H9 (cell line): ENCODE measurements at places on chromosomes 5 and 9. TPM values are rescaled to one million over a fixed set of nuclear protein-coding genes. Genes with fewer than 3 reads are reported as not detected.

- no peak overlapping the region for H3K4me3 ChIP-seq
- peaks cover 55% of the 10 kb centered on the region for H3K36me3 ChIP-seq
- H3K27ac ChIP-seq: no peak overlapping the region
- no peaks in the 10 kb centered on the region for H3K4me1 ChIP-seq
- peak; percentile 59 for DNase-seq
- H3K27me3 ChIP-seq: no peaks in the 10 kb centered on the region
Measured at GRCh38 chr9:133103183-133103986, 17.7 kb downstream of the RALGDS start.

ARID3C gene
- not detected in 2 replicates for total RNA-seq

SLC34A3 gene
- not detected in 2 replicates for total RNA-seq

GRCh38 chr5:179599566-179599965 is 23.9 kb downstream of the HNRNPH1 start:
- no peaks in the 10 kb centered on the region for H3K27me3 ChIP-seq
- no peak for DNase-seq
- H3K36me3 ChIP-seq: peaks cover 42% of the 10 kb centered on the region

- DNase-seq: peak; percentile 66
- H3K27me3 ChIP-seq: no peaks in the 10 kb centered on the region
- H3K4me3 ChIP-seq: no peak overlapping the region; the same call in 1 of the 2 replicates
- no peak overlapping the region for H3K27ac ChIP-seq
- H3K36me3 ChIP-seq: peaks cover 4% of the 10 kb centered on the region; the same call in 2 of the 3 replicates
Measured at GRCh38 chr9:96129747-96130146, 172.2 kb downstream of the HSD17B3 start.

DNA sequence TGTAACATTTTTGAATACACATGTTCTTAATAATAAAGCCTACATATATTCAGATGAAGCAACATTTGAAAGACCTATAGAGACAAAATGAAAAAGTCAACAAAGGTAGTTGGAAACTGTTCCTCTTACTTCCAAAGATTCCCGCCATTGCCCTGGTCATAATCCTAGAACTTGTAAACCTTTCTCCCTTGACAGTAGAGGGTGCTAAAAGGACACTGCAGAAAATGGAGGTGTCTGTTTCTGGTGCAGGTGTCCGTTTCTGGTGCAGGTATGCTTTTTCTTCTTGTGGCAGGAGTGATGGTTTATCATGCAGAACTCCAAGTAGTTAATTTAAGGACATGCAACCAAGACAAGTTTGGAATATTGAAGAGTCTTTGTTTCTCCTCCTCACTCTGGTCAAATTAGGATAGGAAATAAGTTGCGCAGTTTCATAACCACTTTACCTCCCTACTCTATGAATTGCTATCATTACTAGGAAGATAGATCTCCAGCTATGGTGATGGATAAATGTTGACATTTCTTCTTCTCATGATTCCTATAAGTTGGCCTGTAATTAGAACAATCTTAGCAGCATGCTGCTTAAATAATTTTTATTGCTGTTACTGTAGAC is 56.0 kb upstream of the FAM174A start:
- H3K4me1 ChIP-seq: no peaks in the 10 kb centered on the region
- H3K36me3 ChIP-seq: no peaks in the 10 kb centered on the region
- H3K27me3 ChIP-seq: no peaks in the 10 kb centered on the region
- peak; percentile 26 for DNase-seq

- no peaks in the 10 kb centered on the region for H3K4me1 ChIP-seq
- H3K4me3 ChIP-seq: no peak overlapping the region
- no peaks in the 10 kb centered on the region for H3K36me3 ChIP-seq
- no peak for DNase-seq
- H3K27ac ChIP-seq: no peak overlapping the region
Measured at GRCh38 chr5:68436686-68437520, 221.3 kb downstream of the PIK3R1 start.

- H3K4me3 ChIP-seq: no peak overlapping the region
- H3K27ac ChIP-seq: no peak overlapping the region
- H3K36me3 ChIP-seq: peaks cover 2% of the 10 kb centered on the region; the same call in 1 of the 2 replicates
Measured at GRCh38 chr5:155759984-155760383, 567.0 kb upstream of the SGCD start.

DNA sequence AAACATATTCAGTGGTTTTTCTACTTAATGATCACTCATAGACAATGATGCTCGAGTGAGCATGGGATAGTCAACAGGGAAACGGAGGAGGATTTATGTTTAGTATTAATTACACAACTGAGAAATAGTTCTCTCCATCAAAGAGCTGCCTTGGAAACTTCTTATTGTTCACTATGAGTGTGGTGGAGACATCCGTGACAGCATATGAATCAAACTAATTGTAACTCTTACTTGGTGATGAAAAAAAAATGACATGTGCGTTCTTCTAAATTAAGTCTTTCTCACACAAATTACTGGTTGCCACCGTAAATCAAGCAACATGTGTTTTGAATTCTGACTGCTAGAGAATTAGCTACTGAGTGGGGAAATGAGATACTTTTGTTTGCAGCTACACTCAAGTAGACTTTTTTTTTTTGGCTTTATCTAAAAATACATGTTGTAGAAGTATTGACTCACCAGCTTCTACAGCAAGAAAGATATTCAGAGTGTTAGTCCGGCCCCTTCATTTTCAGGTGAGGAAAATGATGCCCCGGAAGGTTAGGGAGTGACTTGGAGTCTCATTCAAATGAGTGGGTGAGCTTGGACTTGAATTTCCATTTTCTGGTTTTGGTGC is 179.4 kb downstream of the CFAP90 start:
- DNase-seq: no peak
- 0 out of 2 replicates have a peak, but pooled peaks cover 3% of the 10 kb centered on the region for H3K4me1 ChIP-seq
- no peaks in the 10 kb centered on the region for H3K27me3 ChIP-seq
- no peak overlapping the region for H3K4me3 ChIP-seq
- no peak overlapping the region for H3K27ac ChIP-seq

PCSK5 gene
- total RNA-seq: 6.3 and 7.5 TPM in 2 replicates

CCL19 gene
- not detected in 2 replicates for total RNA-seq

GRCh38 chr9:87853302-87853701 is 29.4 kb upstream of the SPATA31E1 start:
- no peak for DNase-seq
- H3K4me1 ChIP-seq: no peaks in the 10 kb centered on the region
- no peaks in the 10 kb centered on the region for H3K27me3 ChIP-seq
- H3K36me3 ChIP-seq: peaks cover 18% of the 10 kb centered on the region; the same call in 1 of the 2 replicates
- no peak overlapping the region for H3K27ac ChIP-seq

FAM78A gene
- total RNA-seq: 1.9 and 2.1 TPM in 2 replicates

GRCh38 chr9:131657037-131657377 is 82.9 kb downstream of the RAPGEF1 start:
- H3K27me3 ChIP-seq: no peaks in the 10 kb centered on the region
- DNase-seq: no peak
- H3K4me3 ChIP-seq: no peak overlapping the region
- no peaks in the 10 kb centered on the region; the same call in 2 of the 3 replicates for H3K36me3 ChIP-seq

PHF24 gene
- 0.24 and 0.68 TPM in 2 replicates for total RNA-seq

GRCh38 chr5:143002459-143003327 is 232.5 kb downstream of the ARHGAP26 start:
- H3K4me3 ChIP-seq: no peak overlapping the region
- H3K36me3 ChIP-seq: no peaks in the 10 kb centered on the region
- peaks cover 11% of the 10 kb centered on the region for H3K4me1 ChIP-seq
- DNase-seq: no peak

GRCh38 chr5:59673438-59674058 is 220.0 kb downstream of the PDE4D start:
- H3K27ac ChIP-seq: no peak overlapping the region
- H3K27me3 ChIP-seq: no peaks in the 10 kb centered on the region
- no peaks in the 10 kb centered on the region for H3K4me1 ChIP-seq

NDST1 gene
- total RNA-seq: 59.2 and 65.5 TPM in 2 replicates

- H3K4me1 ChIP-seq: no peaks in the 10 kb centered on the region
- H3K27me3 ChIP-seq: no peaks in the 10 kb centered on the region
- no peak overlapping the region for H3K4me3 ChIP-seq
- 0 out of 2 replicates have a peak, but pooled peaks cover 3% of the 10 kb centered on the region for H3K36me3 ChIP-seq
- H3K27ac ChIP-seq: no peak overlapping the region
- DNase-seq: no peak
Measured at GRCh38 chr9:70172532-70172931, 86.2 kb upstream of the SMC5 start.

DNA sequence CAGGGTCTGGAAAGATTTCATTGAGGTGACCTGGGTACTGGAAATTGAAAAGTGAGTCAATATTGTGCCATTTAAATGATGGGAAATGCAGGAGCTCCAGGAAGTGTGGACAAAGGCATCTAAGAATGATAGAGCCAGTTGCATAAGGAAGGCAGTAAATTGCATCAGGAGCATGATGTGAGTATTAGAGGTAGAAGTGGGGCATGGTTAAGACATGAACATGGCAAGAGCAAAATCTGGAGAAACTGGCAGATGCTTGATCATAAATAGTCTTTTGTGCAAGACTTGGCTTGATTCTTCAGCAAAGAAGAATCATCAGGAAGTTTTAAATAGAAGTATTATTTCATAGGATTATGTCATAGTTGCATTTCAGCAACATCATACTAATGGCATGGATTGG is 157.4 kb upstream of the PUM3 start:
- H3K27me3 ChIP-seq: no peaks in the 10 kb centered on the region
- no peak overlapping the region for H3K4me3 ChIP-seq
- no peak for DNase-seq
- no peaks in the 10 kb centered on the region for H3K4me1 ChIP-seq

- no peaks in the 10 kb centered on the region for H3K27me3 ChIP-seq
- no peaks in the 10 kb centered on the region for H3K36me3 ChIP-seq
- no peak overlapping the region for H3K4me3 ChIP-seq
- H3K4me1 ChIP-seq: no peaks in the 10 kb centered on the region
Measured at GRCh38 chr5:161414896-161415295, 131.6 kb downstream of the GABRB2 start.

DNA sequence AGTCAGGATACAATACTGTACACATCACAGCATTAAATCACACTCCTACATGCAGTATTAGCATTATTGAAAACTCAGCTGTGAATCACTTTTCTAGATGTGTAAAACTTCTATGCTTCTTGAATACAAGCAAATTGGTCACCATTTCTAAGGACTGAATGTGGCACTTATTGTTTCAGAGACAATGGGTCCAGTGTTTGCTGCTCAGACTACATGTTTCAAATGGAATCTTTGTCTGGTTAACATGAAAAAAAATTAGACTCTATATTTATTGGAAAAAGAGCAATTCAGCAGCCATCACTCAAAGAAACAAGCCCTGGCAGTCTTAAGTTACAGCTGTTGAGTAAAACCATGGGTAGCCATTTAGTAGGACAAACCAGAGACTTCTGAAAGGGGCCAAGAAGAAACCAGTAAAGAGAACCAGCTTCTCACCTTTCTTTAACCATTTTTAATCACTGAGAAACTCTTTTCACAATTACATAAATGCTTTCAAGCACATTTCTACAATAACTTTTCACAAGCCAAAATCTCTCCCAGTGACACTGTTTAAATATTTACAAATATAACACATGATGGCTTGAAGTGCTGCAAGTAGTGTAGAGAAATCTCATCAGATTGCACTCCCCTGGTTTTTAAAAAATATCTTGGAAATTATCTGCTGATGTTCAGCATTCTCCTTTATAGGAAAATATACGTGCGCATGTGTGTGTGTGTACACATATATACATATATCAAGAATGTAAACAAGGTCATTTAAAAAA is 35.2 kb downstream of the OR2K2 start:
- H3K27ac ChIP-seq: no peak overlapping the region
- H3K27me3 ChIP-seq: no peaks in the 10 kb centered on the region
- no peaks in the 10 kb centered on the region for H3K4me1 ChIP-seq
- DNase-seq: no peak

SLC1A1 gene
- total RNA-seq: 4.2 and 4.7 TPM in 2 replicates

SURF2 gene
- 44.4 and 46.1 TPM in 2 replicates for total RNA-seq

GRCh38 chr5:67904366-67904765 is 311.2 kb upstream of the PIK3R1 start:
- no peaks in the 10 kb centered on the region for H3K36me3 ChIP-seq
- H3K27me3 ChIP-seq: no peaks in the 10 kb centered on the region
- DNase-seq: no peak
- H3K27ac ChIP-seq: no peak overlapping the region
- H3K4me1 ChIP-seq: no peaks in the 10 kb centered on the region

GRCh38 chr9:20732118-20732517 is 48.1 kb downstream of the FOCAD start:
- no peaks in the 10 kb centered on the region for H3K27me3 ChIP-seq
- no peak for DNase-seq
- no peak overlapping the region for H3K4me3 ChIP-seq
- H3K27ac ChIP-seq: no peak overlapping the region

DNA sequence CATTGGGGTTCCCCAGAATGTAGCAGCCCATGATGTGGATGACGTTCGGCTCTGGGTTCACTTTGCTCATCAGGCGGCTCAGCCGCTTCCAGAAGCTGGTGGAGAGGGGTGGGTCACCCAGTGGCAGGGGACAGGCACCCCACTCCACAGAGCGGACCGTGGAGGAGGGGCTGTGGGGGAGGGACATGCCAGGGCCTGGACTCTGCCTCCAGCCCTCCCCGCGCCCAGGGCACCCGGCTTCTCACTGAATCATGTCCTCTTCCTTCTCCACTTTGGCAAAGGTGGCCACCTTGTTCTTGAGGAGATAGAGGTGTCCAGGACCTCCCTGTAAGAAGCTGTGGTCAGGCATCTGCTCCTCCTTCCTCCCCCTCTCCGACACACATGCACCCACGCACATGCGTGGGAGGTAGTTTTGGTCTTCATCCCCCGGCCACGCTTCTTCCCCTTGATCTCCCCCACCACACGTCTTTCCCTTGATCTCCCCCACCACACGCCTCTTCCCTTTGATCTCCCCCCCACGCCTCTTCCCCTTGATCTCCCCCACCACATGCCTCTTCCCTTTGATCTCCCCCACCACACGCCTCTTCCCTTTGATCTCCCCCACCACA is 8.9 kb upstream of the ENTPD8 start:
- H3K27ac ChIP-seq: no peak overlapping the region
- H3K27me3 ChIP-seq: no peaks in the 10 kb centered on the region
- DNase-seq: no peak

DNA sequence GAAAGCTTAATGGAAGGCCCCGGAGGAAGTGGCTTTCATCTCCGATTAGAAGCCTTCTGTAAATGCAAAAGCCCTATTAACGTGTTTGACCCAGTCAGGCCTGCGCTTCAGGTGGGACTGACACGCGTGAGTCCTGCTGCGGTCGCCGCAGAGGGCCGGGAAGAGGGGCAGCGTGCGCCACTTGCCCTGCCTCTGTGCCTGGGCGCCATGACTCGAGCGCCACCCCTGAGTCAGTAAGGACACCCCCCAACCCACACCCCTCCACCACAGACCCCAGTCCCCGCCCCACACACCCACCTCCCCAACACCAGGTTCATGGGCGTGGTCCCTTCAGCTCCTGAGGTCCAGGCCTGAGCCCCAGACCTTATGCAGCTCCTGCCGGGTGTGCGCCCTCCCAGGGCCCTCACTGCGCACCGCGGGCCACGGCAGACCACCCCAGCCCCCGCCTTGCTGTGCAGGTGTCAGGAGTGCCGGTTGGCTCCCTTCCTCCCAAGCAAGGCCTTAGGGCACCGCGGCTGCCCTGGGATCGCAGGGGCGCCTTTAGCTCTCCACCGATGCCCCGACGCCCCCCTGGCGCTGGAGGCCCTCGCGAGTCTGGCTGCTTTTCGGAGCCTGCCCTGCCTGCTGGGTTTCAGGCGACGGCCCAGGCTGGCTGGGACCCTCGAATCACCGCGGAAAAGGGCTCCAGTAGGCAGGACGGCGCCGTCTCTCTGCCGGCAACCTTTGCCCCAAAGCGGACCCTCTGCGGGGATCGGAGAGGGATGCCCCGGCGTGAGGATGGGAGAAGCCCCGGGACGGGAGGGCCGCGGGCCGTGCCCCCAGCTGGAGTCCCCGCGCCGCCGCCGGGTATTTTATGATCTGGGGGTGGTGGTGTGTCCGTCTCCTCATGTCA is 625 bp upstream of the OLFM1 start:
- peaks cover 16% of the 10 kb centered on the region for H3K36me3 ChIP-seq
- peak overlapping the region; percentile 57 for H3K4me3 ChIP-seq
- peak; percentile 55 for DNase-seq
- H3K27ac ChIP-seq: no peak overlapping the region
